Ecto neural progenitor cell (in vitro differentiated cells): ENCODE measurements at places on chromosomes 13 and 19.

GRCh38 chr19:17486545-17487240 is 16.4 kb downstream of the SLC27A1 start:
- no peak for DNase-seq

- DNase-seq = peak; percentile 36
These were observed 47.0 kb downstream of the SERP2 start for GRCh38 chr13:44420376-44421220.

DNA sequence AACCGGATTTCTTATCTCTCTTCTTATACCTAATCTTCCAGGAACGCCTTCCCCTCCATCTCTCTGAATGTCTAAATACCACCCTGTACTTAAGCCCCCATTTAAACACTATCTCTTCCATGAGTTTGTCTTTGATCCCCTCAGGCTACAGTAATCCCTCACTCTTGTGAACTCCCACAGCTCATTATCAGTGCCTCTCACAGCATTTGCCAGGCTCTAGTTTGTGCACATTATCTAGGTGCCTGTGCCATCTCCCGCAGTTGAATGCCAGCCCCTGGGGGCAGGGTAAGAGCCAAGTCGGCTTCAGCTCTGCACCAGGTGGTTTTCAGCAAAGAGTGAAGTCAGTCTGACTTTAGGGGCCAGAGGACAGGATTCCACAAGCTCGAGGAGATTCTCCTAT is 71.4 kb downstream of the FREM2 start:
- DNase-seq = no peak

DNA sequence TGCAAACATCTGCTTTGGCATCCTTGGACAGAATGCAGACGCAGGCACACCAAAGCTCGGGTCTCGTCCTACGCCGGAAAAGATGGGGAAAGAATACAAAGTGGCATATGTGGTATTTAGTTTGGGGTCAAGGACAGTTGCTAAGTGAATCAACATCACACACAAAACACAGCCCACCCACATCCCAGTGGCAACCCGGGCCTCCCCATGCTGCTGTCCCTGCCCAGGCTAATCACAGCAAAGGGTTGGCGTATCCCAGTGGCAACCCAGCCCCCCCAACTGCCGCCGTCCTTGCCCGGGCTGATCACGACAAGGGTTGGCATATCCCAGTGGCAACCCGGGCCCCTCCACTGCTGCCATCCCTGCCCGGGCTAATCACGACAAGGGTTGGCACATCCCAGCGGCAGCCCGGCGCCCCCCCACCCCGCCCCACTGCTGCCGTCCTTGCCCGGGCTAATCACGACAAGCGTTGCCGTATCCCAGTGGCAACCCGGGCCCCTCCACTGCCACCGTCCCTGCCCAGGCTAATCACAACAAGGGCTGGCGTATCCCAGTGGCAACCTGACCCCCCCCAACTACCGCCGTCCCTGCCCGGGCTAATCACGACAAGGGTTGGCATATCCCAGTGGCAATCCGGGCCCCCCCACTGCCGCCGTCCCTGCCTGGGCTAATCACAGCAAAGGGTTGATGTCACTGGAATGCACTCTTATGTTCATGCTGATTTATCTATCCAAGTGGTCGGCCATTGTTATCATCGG is 167.8 kb upstream of the SOX1 start:
- DNase-seq = peak; percentile 41
